ENCODE measurements at places on chromosomes 3 and 15.
A peak's percentile ranks its signal among the peaks of the same experiment; 100 is the strongest.

GRCh38 chr3:42653560-42654330 is at the start of gene ZBTB47:
Gene ZBTB47 (plus strand): TSS chr3:42653697. CDS start chr3:42658356, 4,659 bp downstream.
- DNase-seq = peak; percentile 38

DNA sequence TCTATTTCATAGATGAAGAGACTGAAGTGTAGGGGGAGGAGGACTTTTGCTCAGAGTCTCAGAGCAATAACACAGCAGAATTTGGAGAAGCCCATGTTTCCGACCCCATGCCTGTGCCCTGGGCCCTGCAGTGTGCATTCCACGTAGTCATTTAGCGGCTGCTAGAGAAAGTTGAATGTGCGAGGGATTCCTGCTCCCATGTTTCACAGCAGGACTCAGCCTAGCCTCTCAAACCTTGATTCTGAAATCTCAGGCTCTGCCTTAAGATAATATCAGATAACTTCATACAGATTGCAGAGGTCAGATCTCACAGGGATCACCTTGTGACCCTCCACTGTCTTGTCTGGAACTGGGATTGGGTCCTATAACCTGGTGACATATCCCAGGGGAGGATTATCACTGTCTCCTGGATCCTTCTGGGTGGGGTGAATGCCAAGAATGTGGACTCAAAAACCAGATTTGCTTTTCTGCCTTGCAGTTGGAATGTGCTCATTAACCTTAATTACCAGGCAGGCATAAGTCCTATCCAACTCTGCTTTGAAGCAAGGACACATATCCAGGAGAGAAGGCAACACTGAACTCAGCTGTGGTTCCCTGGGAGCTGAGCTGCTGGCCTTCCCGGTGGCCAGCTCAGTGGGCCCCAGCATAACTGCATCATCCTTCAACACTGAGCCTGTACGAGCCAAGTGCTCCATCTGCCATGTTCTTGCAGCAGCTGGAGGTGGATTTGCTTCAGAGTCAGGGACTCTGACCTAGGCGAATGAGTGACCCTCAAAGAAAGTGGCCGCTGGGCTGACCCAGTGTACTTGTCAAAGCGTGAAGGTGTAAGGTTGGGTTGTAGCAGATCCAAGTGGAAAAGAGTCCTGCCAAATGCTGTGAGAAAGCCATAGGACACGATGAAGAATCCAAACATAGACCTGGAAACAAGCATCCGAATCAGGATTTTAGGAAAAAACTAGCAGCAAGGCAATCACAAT is 43.0 kb downstream of the CTXND1 start:
- DNase-seq = no peak

DNA sequence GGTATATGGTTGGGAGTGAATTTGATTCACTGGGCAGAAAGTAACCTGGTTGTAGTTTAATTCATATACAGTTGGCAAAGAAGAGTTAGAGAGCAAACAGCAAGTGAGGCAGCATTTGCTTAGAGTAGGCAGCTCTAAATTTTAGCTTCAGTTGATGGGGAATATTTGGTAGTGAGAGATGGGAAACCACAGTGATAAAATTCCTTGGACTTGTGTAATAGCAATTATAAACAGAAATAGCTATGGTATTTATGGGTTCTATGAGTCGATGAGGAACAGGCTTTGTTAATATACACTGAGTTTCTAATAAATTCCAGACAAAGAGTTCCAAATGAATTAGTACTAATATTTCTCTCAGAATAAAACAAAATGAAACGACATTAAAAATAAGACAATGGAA is 894.0 kb downstream of the ROBO2 start:
- no peak for DNase-seq

DNA sequence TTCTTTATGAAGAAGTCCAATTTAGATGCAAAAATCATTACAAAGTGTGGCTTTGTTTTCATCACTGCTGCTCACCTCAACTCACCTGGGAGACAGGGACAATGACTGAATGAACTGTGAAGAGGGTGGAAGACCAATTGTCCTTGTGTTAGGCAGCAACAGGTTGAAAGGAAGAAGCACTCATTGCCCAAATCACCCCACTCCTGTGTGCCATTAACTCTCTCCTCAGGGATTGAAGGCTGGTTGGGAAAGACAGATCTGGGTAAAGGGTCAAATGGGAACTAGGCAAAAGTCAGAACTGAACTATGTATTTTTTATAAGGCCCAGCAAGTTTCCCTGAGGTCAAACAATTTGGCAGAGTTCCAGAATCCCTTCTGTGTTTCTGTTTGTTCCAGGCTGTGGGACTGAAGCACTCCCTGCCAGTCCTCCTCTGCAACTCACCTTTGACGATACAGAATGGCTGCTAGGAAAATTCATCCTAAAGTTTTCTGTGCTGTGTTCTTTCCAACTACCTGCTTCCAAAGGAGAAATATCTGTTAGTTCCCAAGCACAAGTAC is 68.6 kb upstream of the CCDC39 start:
- no peak for DNase-seq

DNA sequence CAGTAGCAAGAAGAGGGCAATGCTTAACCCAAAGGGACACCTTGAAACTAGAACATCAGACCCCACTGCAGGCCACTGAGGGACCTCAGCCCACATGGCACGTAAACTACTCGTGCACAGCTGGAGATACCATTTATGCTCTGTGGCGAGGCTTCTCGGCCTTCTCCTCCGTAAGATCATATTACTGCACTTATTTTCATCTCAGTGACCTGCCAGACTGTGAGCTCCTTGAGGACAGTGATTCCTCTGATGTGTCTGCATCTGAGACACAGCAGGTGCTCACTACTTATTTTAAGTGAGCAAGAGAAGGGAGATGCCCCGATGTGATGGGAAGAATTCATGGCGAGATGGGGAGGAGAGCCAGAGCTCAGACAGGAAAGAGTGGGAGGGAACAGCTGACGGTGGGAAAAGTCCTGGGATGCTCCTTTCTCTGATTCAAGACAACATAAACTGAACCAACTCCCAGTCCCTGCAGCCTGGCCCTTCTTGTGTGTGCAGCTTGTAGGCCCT is 137.6 kb downstream of the RPLP1 start:
- no peak for DNase-seq

DNA sequence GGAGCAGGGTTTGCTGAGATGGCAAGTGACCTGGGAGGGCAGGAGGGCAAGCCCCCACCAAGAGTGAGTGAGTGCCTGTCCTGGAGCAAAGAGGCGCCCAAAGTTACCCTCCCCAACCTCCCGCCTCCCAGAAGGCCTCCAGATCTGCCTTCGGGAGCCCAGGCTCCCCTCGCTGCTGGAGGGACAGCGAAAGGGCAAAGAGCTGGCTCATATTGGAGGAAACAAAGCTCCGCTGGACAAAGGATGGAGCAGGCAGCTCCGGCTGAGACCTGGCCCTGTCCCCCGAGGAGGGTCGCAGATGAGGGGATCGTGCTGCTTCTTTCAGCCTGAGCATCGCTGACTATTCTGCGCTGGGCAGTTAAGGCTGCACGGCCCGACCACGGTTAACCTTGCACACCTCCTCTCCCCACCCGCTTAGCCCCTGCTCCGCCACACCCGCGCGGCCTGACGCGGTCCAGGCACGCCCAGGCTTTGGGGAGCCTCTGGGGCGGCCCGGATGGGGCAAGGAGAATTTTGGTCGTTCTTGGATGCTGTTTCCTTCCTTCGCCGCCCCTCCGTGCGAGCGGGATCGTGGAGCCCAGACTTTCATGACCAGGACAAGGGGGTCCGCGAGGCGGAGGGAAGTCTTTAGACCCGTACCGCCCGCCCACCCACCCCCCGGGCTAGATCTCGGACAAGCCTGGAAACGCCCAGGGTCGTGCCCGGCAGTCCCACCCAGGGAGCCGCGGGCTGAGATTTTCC is 651 bp downstream of the PLCD1 start:
- no peak for DNase-seq

DNA sequence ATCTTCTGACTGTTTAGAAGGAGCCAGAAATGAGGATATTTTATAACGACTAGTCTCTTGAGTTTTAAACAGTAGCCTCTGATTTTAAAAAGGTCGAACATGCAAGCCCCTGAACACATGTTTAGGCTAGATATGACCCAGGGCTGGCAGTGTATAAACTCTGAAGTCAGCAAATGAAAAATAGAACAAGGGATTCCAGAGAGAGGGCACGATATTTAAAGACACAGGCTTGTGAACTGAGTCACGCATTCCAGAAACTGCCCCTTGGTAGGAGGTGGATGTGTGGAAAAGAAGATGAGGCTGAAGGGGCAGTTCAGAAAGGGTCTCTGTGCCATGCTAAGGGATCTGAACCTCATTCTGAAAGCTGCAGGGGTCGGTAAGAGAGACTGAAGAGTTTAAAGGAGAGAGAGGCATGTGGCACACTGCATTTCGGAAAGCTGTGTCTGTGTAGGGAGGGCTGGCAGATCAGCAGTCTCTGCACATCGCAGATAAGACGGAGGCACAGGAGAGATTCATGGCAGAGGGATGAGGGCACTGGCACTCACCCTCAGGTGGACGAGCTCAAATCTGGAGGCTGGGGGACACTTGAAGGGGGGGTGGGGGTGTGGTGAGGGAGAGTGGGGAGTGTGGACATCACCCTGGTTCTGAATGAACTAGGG is 22.1 kb downstream of the ST8SIA2 start:
- DNase-seq = no peak

DNA sequence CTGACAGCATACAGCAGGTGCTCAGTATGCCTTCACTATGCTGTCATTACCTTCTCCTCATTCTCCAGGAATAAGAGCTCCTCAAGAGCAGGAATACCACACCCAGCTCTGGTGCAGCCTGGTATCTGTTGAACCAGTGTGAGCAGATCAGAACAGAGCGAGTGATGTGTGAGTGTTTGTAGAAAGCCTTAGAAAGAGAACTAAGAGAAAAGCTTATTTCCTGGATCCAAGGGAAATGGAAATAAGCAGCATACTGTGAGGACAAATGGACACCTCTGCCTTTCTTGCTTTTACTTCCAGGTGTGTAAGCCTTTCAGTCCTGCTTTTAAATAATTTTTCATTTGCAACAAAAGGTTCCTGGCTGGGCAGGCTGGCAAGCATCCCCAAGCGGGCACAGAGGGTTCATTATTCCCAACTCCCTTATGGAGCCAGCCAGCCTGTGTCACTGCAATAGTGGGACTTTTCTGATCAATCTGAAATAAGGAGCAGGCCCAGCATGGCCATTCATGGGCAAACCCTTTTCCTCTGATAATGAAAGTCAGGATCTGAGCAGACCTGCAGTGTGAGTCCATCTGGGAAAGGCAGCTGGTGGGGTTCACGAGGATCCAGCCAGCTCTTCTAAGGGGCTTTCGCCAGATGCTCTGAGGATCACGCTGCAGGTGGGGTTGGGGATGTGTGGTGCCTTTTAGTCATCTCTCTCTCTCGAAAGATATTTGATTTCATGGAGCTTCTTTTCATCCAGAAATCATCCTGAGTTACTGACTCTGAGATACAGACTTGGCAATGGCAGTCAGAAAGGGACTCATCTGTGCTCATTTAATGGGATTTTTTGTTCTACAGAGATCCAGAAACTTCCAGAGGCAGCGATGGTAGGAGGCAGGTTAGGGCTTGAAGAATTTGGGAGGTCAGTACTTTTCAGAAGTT is 594.9 kb upstream of the CFAP20DC start:
- DNase-seq = no peak

DNA sequence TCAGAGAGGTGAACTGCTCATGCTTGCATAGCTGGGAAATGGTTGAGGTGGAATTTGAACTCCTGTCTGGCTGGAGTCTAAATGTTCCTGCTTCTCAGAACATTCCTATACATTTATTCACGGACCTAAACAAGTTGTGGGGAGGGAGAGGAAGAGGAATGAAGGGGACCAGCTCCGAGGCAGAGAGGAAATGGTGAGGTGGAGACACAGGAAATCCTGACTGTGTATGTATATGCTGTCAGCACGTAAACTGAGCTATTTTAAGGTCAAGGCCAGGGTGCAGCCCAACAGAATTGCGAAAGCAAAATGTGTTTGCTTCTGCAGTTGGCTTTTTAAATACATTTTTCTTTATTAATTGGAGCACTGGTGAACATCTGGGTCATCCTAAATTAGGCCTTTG is 74.1 kb upstream of the POMGNT2 start:
- peak; percentile 52 for DNase-seq

- no peak for DNase-seq
Measured at GRCh38 chr3:194779729-194780224, 94.1 kb downstream of the FAM43A start.

- no peak for DNase-seq
Measured at GRCh38 chr3:134235577-134236076, 15.0 kb downstream of the RYK start.

DNA sequence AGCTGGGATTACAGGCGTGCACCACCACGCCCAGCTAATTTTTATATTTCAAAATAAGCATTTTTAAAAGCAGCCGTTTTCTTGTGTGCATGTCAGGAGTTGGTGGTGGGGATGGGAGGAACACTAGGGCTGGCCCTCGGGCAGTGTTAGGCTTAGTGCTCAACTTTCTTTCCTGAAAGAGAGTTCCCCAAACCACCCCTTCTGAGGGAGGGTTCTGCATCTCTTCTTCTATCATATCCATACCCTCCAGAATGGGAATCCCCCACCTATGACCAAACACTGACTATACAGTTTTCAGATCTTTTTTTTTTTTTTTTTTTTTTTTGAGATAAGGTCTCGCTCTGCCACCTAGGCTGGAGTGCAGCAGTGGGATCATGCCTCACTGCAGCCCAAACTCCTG is 12.5 kb downstream of the PFKFB4 start:
- DNase-seq = no peak

DNA sequence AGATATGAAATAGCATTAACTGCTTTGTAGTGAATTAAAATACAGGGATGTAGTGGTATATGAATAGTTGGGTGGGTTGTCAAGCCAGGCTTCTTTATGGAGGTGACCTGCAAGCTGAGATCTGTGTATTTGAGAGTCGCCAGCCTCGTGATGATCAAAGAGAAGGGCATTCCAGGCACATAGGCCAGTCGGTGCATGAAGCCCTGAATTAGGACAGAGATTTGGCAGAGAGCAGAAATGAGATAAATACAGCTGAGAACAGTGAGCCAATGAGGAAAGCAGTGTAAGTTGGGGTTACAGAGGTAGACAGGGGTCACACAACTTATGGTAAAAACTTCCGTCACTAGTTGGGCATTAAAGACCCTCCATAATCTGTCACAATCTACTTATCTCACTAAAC is 641.9 kb downstream of the OTOL1 start:
- no peak for DNase-seq

DNA sequence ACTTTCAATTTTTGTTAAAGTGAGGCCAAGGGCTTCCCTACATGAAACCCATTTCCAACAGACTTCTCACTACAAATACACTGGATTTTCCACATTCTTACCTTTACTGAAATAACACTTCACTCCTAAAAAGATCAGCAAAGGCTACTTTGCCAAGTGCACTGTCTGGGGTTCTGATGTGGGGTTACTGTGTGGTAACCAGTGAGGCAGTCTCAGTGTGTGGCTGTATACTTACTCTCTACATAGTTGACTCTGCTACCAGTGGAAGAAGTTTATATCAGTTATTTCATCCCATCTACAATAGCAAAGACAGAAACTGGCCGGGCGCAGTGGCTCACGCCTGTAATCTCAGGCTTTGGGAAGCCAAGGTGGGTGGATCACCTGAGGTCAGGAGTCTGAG is 5.6 kb downstream of the WDR82 start:
- peak; percentile 36 for DNase-seq
